Activated CD8-positive, alpha-beta T cell treated with anti-CD3 and anti-CD28 coated beads, Interleukin-2, amount 10 ng/mL, durations not matched to agents 7 days and 5 days (primary cell): ENCODE measurements at places on chromosomes 6 and 20. TPM values are rescaled to one million over a fixed set of nuclear protein-coding genes. Genes with fewer than 3 reads are reported as not detected.

- H3K4me1 ChIP-seq: no peaks in the 10 kb centered on the region
- peaks cover 48% of the 10 kb centered on the region for H3K36me3 ChIP-seq
- no peaks in the 10 kb centered on the region for H3K27me3 ChIP-seq
Measured at GRCh38 chr6:131602781-131603312, 25.2 kb downstream of the MED23 start.

DNA sequence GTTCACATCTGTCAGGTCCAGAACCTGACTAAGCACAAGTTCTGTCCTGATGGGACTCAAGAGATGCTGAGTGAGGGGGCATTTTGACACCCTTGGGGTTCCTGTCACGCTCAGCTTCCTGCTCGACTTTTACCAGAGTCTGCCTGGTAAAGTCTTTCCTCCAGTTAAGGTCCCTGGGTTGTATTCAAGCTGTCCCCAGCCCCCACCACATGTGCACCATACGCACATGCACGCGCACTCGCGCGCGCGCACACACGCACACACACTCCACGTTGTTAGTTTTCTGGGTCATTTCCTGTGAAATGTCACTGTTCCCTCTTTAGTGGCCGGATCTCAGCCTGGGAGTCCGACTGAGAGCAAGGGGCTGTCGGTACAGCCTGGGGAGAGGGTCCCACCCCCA lies 166.1 kb downstream of the GMPR start:
- no peak overlapping the region for H3K4me3 ChIP-seq
- H3K27me3 ChIP-seq: no peaks in the 10 kb centered on the region
- DNase-seq: no peak
- H3K36me3 ChIP-seq: peaks cover 13% of the 10 kb centered on the region
- H3K27ac ChIP-seq: peak overlapping the region; percentile 45
- H3K4me1 ChIP-seq: peaks cover 22% of the 10 kb centered on the region

The NANP gene
- 4.9 TPM for total RNA-seq

The ADAT2 gene
- total RNA-seq: 22.0 TPM

The NPEPL1 gene
- total RNA-seq: 22.9 TPM

DNA sequence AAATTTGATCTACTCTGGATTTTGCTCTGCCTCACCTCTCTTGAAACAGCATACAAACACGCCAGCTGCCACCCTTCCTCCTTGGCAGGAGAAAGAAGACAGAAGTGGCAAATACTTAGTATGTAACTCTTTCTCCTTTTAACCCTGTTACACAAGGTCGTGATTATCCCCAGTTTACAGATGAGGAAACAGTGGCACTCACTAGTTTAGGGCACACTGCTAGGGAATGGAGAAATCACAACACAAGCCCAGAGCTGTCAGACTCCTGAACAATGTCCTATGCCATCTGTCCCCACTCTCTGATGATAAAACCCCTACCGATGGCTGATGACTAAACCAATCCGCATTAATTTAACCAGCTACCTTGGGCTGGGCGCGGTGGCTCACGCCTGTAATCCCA lies 79.7 kb downstream of the FGD2 start:
- H3K36me3 ChIP-seq: no peaks in the 10 kb centered on the region
- no peak overlapping the region for H3K4me3 ChIP-seq
- DNase-seq: no peak
- peaks cover 7% of the 10 kb centered on the region for H3K27me3 ChIP-seq
- H3K4me1 ChIP-seq: peaks cover 3% of the 10 kb centered on the region

DNA sequence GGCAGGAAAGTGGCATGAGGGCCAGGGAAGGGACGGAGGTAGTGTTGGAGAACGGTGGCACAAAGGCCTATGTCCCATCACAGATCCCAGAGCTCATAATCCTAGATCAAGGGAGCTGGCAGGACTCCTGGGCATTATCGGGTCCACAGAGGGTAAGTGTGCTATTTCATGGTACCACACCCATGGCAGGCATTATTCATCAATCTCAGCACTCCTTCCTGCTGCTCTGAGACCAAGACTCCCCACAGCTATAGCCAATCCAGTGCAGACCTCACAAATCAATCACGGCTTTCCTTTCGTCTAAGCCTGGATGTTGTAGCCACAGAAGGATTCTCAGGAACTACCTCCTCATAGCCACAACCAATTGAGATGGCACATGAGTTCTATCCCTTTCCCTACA lies 187.9 kb downstream of the PREX1 start:
- no peak overlapping the region for H3K4me3 ChIP-seq
- H3K4me1 ChIP-seq: peaks cover 28% of the 10 kb centered on the region
- peaks cover 59% of the 10 kb centered on the region for H3K36me3 ChIP-seq
- H3K27ac ChIP-seq: peak overlapping the region; percentile 17
- DNase-seq: no peak

- H3K27me3 ChIP-seq: peaks cover 27% of the 10 kb centered on the region
- peaks cover 17% of the 10 kb centered on the region for H3K4me1 ChIP-seq
- peak overlapping the region; percentile 73 for H3K4me3 ChIP-seq
- no peak overlapping the region for H3K27ac ChIP-seq
Measured at GRCh38 chr20:57710841-57711240, 1.0 kb upstream of the PMEPA1 start.

- peak overlapping the region; percentile 51 for H3K27ac ChIP-seq
- peaks cover 12% of the 10 kb centered on the region for H3K36me3 ChIP-seq
- H3K4me1 ChIP-seq: peaks cover 65% of the 10 kb centered on the region
- no peak overlapping the region for H3K4me3 ChIP-seq
Measured at GRCh38 chr6:137492289-137493217, 1.6 kb downstream of the OLIG3 start.

The SOX4 gene
- 0.83 TPM for total RNA-seq

The TMC2 gene
- total RNA-seq: not detected

The BMP5 gene
- not detected for total RNA-seq

DNA sequence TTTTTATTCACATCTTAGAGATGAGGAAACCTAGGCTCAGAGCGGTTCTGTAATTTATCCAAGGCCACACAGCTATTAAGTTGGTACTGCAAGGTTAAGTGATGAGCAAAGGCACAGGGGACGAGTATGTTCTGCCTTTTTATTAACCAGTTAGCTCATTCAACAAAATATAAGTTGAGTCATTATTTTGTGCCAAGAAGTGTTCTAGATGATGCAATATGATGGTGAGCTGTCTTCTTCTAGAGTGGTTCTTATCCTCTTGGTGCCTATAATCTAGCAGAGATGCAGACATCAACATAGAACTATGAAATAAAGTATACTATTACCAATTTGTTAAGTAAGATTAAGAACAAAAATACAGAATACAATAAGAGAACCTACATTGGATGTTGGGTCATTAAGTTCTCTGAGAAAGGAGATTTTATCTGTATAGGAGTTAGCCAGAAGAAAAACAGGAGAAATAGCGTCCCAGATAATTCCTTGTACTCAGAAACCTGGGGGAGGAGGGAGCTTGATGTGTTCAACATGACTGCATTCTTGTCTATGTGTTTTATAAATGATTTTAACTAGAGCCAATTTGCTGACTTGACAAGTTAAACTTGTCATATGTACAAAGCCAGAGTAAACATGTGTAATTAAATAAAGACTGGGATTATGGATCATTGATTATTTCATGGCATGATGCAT lies 122.3 kb downstream of the TBXT start:
- H3K4me1 ChIP-seq: no peaks in the 10 kb centered on the region
- DNase-seq: no peak
- H3K4me3 ChIP-seq: no peak overlapping the region
- peaks cover 4% of the 10 kb centered on the region for H3K27me3 ChIP-seq
- no peaks in the 10 kb centered on the region for H3K36me3 ChIP-seq

The ZNF334 gene
- 1.3 TPM for total RNA-seq

DNA sequence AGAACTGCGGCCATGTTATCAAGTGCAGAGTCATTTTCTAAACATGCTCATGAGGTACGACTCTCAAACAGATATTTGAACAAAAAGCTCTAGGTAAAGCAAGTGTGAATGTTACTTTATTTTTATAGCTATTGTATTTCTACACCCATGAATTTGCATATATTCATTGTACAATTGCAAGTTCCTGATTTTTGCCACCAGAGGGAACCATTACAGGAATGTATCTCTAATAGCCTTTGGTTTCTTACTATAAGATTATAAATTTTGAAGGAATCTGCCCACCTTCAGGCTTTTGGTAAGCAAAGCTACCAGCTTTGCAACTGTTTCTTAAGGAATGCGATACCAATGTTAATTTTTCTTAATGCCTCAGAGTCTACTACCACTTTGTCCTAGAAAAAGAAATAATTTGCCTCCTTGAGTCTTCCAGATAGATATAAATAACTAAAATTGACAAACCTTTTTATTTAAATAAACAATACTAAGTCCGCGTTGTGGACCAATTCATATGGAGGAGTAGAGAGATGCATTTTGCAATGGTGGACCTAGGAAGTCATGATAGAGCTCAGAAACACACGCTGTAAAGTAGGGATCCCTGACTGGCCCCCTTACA lies 125.4 kb upstream of the SAMD5 start:
- no peak overlapping the region for H3K27ac ChIP-seq
- no peaks in the 10 kb centered on the region for H3K27me3 ChIP-seq
- H3K36me3 ChIP-seq: peaks cover 29% of the 10 kb centered on the region
- no peak overlapping the region for H3K4me3 ChIP-seq
- no peak for DNase-seq

DNA sequence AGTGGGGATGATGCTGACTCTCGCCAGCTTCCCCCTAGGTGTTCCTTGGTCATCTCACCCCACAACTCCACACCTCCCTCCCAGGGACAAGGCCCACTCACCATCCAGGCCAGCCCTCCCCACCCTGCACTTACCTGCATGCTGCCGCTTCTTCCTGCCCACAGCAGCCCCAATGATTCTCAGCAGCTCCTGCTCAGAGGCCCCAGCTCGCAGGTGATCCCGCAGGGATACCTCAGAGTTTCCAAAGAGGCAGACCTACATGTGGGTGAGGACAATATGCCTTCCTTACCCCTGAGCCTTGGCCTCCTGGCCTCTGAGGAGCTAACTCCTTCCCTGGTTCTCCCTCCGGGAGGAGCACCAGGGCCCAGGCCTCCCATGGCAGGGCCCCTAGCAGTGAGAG lies 24.6 kb downstream of the MOCS1 start:
- no peaks in the 10 kb centered on the region for H3K4me1 ChIP-seq
- no peak for DNase-seq
- no peaks in the 10 kb centered on the region for H3K36me3 ChIP-seq
- H3K27ac ChIP-seq: no peak overlapping the region

DNA sequence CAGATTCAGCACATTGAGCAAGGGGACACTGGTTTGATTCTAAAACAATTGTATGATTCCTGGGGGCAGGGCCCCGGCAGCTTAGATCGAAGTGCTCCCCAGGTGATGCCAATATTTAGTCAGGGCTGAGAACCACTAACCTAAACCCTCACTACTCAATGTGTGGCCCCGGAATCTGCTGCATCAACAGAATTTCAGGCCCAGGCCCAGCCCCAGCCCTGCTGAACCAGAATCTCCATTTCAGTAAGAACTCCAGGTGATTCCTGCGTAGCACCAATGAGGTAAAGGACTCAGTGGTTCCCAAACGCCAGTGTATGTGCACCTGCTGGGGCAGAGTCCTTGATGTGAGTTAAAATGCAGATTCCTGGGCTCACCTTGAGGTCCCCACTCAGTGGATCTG lies 152.8 kb upstream of the KCNG1 start:
- no peak for DNase-seq
- no peak overlapping the region for H3K4me3 ChIP-seq
- no peaks in the 10 kb centered on the region for H3K4me1 ChIP-seq
- H3K36me3 ChIP-seq: no peaks in the 10 kb centered on the region
- no peak overlapping the region for H3K27ac ChIP-seq

The BNIP5 gene
- total RNA-seq: not detected
